Inflammatory macrophage treated with lipopolysaccharide for 1 hour (primary cell): ENCODE measurements at places on chromosomes 7 and 10.

GRCh38 chr10:13678101-13678843 is 91.5 kb downstream of the PRPF18 start:
- no peak for DNase-seq

GRCh38 chr10:5810225-5810624 is 3.0 kb downstream of the GDI2 start:
- no peak for DNase-seq

- DNase-seq: no peak
Observed at GRCh38 chr7:36360244-36360643, 29.4 kb upstream of the ANLN start.

DNA sequence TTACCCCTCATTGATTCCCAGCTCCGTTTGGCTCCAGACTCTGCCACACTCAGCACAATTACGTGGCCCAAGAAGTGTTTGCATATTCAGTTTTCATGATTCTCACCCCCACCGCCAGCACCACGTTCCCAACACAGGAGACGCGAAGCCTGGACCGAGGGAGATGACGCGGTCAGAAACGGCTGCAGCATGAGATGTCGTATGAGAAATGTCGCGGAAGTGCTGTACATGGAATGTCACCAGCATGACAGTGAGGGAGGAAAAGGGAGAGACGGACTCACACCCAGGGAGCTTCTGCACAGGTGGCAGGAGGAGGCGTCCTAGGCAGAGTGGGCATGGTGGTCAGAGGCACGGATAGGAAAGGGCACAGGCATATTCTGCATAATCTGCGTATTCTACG is 188.3 kb downstream of the WDR37 start:
- DNase-seq: no peak

GRCh38 chr7:140417456-140418155 is 13.7 kb downstream of the RAB19 start:
- DNase-seq: no peak

DNA sequence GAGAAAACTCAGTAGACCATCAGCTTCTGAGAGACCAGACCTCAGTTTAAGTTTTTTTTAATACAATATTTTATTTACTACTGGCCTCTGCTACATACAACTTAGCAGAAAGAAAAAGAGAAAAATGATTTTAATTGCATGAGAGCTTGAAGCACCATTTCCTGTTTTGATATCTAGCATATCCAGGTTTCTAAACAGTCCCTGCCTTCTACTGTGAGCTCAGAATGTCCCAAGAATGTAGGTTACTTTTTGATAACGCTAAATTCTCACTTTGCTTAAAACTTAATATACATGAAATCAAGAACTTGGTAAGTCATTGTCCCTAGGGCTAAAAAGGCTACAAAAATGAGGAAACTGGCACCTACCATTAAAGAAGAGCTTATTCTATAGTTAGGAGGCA is 7.0 kb downstream of the TMEM243 start:
- DNase-seq: peak; percentile 12

DNA sequence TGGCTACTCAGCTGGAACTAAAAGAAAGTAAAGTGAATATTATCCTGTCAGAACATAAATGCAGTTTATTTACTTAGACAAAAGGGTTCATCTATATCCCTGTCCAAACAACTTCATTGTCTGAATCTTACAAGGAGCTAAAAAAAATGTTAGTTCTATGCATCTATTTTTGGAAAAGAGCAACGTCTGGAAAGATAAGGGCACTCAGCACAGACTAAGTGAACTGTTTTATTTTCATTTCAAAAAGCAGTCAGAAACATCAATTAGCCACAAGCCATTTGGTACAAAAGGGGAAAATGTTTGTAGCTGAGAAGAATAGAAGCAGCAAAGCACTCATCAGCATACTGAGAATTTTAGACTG is 245.5 kb downstream of the FOXP2 start:
- DNase-seq: no peak

GRCh38 chr10:74823791-74824183 is 2.6 kb upstream of the KAT6B start:
- no peak for DNase-seq

DNA sequence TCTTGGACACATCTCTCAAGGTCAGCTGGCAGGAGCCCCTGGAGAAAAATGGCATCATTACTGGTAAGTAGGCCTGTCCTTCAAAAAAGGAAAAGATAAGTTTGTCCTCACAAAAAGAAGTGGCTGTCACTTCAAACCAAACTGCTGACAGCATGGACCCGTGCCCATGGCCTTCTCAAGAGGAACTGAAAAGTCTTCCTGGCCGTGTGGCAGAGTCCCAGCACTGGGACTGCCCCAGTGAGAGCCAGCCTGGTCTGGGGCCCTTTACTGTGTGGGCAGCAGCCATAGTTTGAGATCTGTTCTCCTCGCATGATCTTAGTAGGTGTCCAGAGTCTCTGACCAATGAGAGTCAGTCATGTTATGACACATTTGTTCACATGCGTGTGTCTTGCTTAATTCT is 614.2 kb upstream of the FOXK1 start:
- DNase-seq: no peak

DNA sequence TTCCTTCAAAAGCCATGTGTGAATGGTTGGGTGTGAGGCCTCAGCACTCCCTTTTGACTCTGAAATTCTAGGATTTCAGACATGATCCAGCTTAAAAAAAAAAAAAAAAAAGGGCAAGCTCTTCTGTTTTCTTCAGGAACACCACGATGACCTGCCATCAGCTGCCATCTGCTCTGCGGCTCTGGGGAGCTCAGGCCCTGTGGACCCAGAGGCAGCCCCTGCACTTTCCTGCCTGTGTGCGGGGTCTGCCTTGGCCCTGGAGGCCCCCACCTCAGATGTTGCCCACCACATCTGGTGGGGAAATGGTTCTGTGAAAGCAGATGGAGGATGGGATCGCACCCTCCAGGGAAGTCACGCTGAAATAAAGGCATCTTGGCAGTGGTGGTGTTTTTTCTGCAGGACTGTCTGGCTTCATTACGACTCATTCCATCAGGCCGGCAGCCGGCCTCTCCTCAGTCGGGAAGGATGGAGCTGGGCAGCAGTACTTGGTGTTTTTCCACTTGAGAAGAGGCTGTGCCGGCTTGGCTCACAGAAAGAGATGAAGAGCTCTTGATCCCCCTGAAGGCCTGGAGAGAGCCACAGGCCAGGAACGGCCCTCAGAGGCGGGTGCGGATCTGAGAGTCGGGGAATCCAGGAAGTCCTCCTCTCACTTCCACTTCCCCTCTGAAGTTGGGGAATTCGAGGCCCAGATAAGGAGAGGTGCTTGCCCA is 66.1 kb upstream of the AQP1 start:
- DNase-seq: peak; percentile 24

DNA sequence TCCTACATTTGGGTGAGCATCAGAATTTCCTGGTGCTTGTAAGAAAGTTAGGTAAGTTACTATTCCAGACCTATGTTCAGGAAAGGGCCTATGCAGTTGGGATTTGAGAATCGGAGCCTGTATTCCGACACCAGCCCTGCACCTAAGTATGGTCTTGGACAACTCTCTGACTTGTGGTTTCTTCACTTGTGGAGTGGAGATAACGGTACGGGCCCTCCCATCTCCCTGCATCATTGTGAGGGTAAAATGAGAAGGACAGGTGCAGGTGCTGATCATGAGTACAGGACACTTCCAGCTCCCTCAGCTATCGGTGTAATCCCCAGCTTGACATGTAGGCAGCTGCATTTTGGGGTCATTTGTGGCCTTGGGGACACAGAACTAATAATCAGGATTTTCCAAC is 138.3 kb upstream of the NAMPT start:
- no peak for DNase-seq

GRCh38 chr10:61792097-61792716 is 109.3 kb upstream of the ARID5B start:
- no peak for DNase-seq

DNA sequence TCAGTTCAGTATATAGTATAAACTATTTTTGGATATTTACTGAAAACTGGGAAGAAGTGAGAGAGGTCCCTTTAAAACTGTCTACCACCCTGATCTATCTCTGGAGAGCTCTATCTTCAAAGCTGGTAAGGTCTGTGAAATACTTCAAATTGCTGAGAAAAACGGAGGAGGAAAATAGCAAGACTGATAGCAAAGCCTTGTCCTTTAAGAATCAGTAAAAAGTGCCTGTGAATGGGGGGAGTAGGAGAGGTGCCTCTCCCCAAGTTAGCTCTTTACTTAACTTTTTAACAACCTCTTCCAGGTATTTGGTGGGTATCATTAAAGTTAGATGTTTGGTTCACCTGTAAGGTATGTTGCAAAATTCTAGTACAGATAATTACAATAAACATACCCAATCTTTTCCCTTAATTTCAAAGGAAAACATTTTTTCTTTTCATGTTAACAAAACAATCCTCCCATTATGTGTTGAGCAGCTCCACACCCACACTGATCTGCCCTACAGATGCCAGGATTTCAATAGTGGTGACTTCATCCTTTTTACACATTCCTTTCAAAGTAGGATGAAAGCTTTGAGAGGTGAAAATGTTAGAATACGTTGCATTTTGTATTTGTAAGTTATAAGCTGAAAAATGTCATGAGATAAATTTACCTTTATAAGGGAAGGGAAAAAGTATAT is 149.2 kb downstream of the CRPPA start:
- no peak for DNase-seq

DNA sequence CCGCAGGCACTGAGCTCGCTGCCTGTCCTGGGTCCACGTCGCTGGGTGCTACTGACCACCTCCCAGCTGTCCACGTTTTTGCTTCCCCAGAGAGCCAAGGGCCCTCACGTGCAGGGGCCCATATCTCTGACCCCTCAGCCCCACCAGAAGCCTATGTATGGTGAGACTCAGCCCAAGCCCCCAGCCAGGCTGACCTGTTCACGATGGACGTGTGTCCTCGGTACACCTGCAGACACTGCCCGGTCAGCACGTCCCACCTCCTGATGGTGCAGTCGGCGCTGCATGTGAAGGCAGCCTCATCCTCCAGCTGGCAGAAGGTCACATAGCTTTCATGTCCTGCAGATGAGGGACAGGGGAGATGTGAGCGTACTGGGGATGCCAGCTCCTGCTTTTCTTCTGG is 9.9 kb downstream of the WDR86 start:
- DNase-seq: no peak

DNA sequence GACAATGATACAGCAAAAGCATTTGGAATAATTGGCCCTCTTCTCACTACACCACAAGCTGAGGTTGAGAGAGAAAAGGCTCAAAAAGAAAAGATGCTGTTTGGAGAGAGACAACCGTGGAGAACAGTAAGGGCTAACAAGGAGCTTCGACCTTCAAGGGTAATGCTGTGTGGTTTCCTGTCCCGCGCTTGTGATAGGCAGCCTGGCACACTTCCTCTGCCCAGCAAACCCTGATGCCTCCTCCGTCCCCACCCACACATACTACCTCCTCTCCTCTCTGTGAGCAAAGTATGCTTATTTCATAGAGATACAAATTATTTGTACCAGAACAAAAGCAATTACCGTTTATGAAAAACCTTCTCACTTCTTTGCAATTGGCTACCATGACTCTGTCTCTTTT is 755.4 kb downstream of the KCNMA1 start:
- DNase-seq: peak; percentile 37

GRCh38 chr10:48461623-48462481 is 143.0 kb downstream of the ARHGAP22 start:
- DNase-seq: no peak

- DNase-seq: no peak
Observed at GRCh38 chr7:45924283-45924682, 3.2 kb upstream of the IGFBP3 start.

DNA sequence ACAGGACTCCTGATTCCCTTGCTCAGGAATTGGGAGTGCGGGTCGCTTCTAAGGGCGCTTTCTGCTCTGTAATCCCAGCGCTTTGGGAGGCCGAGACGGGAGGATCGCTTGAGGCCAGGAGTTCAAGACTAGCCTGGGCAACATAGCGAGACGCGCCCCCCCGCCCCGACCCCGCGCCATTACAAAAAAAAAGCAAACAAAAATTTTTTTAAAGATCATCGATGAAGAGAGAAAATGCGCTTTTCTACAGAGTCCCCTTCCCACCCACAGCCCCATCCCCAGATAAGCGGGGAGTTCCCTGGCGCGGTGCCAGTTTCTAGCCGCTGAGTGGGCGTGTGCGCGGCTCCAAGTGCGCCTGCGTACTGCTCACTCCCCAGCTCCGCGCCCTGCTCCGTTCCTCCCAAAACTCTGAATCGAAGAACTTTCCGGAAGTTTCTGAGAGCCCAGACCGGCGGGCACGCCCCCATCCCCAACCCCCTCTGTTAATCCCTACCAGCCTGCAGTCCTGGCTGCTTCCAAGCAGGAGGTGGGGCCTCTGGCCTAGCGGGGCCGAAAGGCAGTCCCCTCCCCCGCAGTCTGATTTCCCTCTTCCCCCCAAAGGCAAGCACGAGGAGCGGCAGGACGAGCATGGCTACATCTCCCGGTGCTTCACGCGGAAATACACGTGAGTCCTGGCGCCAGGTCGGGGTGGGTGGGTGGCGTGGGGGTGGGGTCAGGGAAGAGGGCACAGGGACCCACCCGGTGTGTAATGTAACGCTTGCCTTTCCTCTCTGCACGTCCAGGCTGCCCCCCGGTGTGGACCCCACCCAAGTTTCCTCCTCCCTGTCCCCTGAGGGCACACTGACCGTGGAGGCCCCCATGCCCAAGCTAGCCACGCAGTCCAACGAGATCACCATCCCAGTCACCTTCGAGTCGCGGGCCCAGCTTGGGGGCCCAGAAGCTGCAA is 1.0 kb downstream of the HSPB1 start:
- peak; percentile 88 for DNase-seq

DNA sequence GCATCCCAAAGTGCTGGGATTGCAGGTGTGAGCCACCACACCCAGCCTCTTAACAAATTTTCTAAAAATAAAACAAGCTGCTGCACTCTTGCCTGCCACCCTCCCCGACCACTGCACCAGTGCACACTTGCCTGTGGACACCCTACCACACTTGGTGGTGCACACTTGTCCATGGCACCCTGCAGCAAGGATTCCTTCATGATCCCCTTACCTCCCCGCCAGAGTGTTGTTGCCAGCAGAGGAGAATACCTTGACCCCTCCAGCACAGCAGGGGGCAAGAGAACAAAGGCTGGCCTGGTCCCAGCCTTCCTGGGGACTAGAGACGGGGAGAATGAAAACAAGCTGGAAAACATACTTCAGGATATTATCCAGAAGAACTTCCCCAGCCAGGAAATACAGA is 65.9 kb upstream of the KCND2 start:
- DNase-seq: no peak

DNA sequence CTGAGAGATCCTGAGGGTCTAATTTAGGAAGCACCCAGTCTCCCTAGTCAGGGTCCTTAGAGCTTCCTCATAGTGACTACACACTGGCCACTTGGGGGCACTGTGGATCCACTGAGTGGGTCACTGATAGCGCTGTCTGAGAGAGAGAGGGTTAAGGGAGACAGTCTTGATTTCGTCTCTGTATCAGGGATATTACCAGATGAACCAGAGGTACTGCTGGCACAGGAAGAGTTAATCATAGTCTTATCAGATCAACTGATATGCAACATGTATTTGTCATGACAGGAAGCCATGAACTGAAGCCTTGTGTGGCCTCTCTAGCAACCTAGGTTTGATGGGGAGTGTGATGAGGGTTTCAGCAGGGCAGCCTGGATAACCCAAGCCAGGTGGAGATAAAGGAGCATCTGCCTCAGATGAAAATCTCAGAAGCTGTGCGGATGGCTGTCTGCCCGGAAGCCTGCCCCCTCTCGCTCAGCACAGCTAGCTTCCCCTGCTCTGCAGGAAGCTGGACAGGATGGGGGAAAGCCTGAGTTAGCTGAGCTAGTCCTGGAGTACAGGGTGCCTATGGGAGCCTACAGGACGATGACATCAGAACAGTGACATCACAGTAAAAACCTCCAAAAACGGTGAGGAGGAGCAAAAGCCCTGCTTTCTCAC is 214.0 kb upstream of the PRSS1 start:
- DNase-seq: peak; percentile 62
